H9 (cell line): ENCODE measurements at places on chromosomes 1 and 21. TPM values are rescaled to one million over a fixed set of nuclear protein-coding genes. Genes with fewer than 3 reads are reported as not detected.
A peak's percentile ranks its signal among the peaks of the same experiment; 100 is the strongest.

LUZP1 gene
- total RNA-seq, result 45.4 and 48.2 TPM in 2 replicates

ELK4 gene
- total RNA-seq, result 28.7 and 31.2 TPM in 2 replicates

- H3K4me1 ChIP-seq, result peaks cover 4% of the 10 kb centered on the region; the same call in 1 of the 2 replicates
- DNase-seq, result peak; percentile 67
- no peak overlapping the region for H3K27ac ChIP-seq
- H3K27me3 ChIP-seq, result no peaks in the 10 kb centered on the region
- H3K36me3 ChIP-seq, result no peaks in the 10 kb centered on the region
Observed at GRCh38 chr1:31955917-31956736, 18.0 kb upstream of the PTP4A2 start.

DNA sequence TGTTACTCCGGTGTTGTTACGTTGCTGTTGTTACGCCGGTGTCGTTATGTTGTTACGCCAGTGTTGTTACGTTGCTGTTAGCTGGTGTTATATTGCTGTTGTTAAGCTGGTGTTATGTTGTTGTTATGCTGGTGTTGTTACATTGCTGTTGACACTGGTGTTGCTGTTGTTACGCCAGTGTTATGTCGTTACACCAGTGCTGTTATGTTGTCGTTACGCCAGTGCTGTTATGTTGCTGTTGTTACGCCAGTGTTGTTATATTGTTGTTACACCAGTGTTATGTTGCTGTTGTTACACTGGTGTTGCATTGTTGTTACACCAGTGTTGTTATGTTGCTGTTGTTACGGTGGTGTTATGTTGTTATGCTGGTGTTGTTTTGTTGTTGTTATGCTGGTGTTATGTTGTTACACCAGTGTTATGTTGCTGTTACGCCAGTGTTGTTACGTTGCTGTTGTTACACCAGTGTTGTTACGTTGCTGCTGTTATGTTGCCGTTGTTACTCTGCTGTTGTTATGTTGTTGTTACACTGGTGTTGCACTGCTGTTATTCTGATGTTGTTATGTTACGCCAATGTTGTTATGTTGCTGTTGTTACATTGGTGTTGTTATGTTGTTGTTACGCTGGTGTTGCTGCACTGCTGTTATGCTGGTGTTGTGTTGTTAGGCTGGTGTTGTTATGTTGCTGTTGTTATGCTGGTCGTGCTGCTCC is 25.6 kb downstream of the H6PD start:
- no peaks in the 10 kb centered on the region for H3K4me1 ChIP-seq
- peak overlapping the region; percentile 6 for H3K27ac ChIP-seq
- no peak for DNase-seq

DNA sequence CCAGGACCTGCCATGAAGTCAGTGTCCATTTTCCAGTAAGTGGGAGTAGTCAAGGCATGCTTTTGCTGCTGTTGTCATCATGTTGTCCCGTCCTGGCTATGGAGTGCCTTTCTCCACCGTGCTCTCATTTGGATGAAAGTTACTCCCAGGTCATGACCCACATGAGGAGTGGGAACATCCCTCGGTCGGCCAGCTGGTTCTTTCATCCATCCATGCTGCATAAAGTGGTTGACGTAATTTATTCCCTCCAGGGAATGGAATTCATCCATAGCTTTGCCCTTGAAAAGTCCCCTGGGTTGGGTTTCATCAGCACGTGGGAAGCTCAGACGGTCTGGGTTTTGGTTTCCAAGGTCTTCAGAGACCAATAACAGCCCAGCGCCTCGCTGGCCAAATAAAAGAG is 11.6 kb downstream of the PLA2G2A start:
- DNase-seq, result no peak
- no peak overlapping the region for H3K4me3 ChIP-seq
- no peaks in the 10 kb centered on the region for H3K4me1 ChIP-seq
- H3K27ac ChIP-seq, result no peak overlapping the region
- peaks cover 4% of the 10 kb centered on the region; the same call in 1 of the 2 replicates for H3K36me3 ChIP-seq

GRCh38 chr1:62954758-62955157 is 170.8 kb downstream of the ATG4C start:
- H3K36me3 ChIP-seq, result no peaks in the 10 kb centered on the region
- peaks cover 2% of the 10 kb centered on the region; the same call in 1 of the 2 replicates for H3K4me1 ChIP-seq
- DNase-seq, result no peak

SGIP1 gene
- total RNA-seq, result 1.5 and 1.6 TPM in 2 replicates

ZFP69B gene
- 16.2 and 17.5 TPM in 2 replicates for total RNA-seq

DNA sequence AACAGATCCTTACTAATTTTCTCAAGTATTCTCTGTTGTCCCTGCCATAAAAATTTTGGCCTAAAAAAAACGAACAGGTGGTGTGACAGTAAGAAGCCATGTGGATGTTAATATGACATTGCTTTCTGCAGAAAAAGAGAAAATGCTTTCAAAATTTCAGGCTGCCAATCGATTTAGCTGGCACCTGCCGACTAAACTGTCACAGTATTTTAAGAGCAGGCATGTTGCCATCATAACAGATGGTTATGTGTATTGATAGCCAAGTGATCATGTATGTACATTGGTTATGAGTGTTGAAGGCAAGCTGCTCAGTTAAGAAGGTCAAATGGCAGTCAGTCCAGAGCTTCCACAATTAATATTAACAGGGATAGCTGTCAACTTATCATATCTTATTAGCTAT is 1017.0 kb downstream of the MRPL39 start:
- H3K4me1 ChIP-seq, result no peaks in the 10 kb centered on the region
- H3K27ac ChIP-seq, result no peak overlapping the region
- H3K27me3 ChIP-seq, result no peaks in the 10 kb centered on the region
- no peak for DNase-seq
- no peak overlapping the region for H3K4me3 ChIP-seq

LEFTY1 gene
- total RNA-seq, result 102 and 107 TPM in 2 replicates

GRCh38 chr1:48948562-48948961 is 171.9 kb upstream of the BEND5 start:
- no peak overlapping the region for H3K27ac ChIP-seq
- no peaks in the 10 kb centered on the region for H3K4me1 ChIP-seq
- peaks cover 3% of the 10 kb centered on the region for H3K36me3 ChIP-seq
- no peak for DNase-seq

DNA sequence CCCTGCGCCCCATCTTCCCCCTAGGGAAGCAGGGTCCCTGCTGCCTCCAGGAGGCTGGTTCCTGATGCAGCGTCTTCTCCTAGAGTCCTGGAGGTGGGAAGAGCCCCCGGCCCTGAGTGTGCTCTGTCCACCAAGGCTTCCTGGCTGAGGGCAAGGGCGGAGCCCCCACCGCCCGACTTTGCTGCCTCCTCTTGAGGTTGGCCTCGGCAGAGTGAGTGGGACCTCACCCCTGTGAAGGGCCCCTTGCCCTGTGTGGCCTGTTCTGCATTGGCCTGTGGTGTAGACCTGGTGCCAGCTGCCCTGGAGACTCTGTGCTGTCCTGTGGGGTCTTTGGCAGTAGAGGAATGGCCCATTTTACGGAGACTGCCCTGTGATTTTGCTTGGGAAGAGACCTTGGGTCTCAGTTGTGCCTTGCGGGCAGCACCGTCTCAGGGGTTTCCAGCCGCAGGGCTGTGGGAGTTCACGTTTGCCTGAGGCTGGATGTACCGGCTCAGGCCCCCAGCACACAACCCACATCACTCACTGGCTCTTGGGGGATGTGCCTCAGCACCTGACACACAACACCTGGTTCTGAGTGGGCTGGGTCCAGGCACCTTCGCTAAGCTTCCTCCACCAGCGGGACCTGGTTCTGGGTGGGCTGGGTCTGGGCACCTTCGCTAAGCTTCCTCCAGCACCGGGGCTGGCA is 73.6 kb downstream of the SKI start:
- no peak for DNase-seq
- peaks cover 28% of the 10 kb centered on the region for H3K36me3 ChIP-seq
- H3K4me1 ChIP-seq, result no peaks in the 10 kb centered on the region

HES4 gene
- 3.7 and 4.0 TPM in 2 replicates for total RNA-seq

DNA sequence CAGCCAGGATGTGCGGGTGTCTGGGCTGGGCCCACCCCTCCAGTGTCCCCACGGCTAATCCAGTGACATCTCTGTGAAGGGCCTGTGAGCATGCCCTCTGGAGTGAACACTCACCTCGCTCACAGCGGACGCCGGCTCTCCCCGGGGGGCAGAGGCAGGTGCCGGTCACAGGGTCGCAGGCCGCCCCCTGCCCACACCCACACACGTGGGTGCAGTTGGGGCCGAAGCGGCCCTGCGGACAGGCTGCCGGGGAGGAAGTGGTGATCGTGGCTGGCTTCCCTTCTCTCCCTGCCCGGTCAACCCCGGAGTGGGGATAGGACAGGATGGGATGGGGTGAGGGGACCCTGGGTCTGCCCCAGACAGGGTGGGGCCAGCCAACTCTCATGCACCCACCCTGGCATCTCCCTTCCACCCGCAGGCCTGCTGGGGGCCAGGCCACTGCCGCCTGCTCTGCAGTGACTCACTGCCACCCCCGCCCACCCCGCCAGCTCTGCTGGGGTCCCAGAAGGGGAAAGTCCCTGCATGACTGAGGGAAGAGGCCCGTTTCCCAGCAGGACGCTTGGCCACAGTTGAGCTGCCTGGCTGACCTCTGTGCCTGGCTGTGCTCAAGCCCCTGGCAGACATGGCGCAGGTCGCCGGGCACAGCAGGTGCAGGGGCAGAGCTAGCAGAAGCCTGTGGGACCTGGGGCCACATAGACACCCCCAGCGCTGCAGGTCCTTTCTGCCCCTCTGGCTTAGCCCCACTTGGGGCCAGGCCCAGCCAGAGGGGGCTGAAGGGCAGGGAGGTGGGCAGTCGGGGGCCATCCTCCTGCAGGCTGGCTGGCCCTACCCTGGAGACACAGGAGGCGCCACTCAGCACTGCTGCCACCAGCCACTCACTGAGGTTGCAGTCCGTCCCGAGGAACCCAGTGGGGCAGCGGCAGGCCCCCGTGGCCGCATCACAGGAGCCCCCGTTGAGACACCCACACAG is 41.6 kb downstream of the ARHGEF16 start:
- H3K4me3 ChIP-seq, result no peak overlapping the region
- H3K4me1 ChIP-seq, result no peaks in the 10 kb centered on the region
- no peaks in the 10 kb centered on the region for H3K27me3 ChIP-seq
- no peaks in the 10 kb centered on the region for H3K36me3 ChIP-seq
- H3K27ac ChIP-seq, result no peak overlapping the region

SLFNL1 gene
- total RNA-seq, result 0.11 TPM in 1 of 2 replicates, not detected in the other

ERG gene
- 0.11 and 0.18 TPM in 2 replicates for total RNA-seq

TSPEAR gene
- 1.2 and 1.3 TPM in 2 replicates for total RNA-seq

DNA sequence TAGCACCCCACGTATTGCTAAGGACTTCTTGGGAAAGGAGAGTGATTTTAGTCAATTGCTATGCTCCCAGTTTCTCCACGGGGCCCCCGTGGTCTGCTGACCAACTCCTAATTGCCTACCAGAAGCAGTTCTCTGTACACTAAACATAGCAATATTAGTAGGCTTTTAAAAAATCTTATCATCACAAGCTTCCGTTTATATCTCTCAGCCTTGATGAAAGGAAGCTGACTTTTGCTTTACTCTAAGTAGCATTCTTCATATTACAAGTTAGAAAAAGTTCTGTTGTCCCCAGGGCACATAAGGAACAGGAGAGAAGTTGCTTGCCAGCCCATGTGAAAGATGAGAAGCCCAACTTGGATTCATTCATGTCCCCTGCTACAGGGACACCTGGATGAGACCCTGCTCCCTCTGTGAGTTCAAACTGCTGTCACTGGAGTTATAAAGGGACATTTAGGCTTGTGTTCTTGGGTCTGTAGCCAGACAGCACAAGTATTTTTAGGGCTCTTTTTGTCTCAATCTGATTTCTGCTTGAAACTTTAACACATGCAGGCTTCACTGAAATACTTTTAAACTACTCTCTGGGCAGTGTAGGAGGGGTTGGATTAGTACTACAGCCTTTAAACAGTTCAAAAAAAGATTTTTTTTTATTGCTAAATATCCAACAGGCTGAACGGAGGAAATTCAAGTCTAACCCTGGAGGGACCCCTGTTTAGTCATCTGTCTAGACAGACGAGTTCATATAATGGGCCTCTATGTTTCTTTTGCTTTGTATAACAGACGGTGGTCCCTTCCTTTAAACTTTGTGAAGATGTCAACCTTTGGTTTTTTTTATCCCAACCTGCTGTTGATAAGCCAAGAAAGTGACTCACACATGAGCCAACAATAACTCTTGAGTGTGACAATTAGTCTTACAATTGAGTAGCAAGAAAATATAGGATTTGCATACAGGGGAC is 29.5 kb downstream of the TGFB2 start:
- H3K27me3 ChIP-seq, result no peaks in the 10 kb centered on the region
- H3K4me3 ChIP-seq, result no peak overlapping the region
- no peak for DNase-seq
- no peaks in the 10 kb centered on the region for H3K36me3 ChIP-seq
- no peaks in the 10 kb centered on the region for H3K4me1 ChIP-seq
- H3K27ac ChIP-seq, result no peak overlapping the region

GRCh38 chr1:42322577-42322976 is 12.5 kb downstream of the FOXJ3 start:
- H3K4me3 ChIP-seq, result no peak overlapping the region
- no peaks in the 10 kb centered on the region for H3K27me3 ChIP-seq
- H3K36me3 ChIP-seq, result no peaks in the 10 kb centered on the region
- DNase-seq, result no peak

DNA sequence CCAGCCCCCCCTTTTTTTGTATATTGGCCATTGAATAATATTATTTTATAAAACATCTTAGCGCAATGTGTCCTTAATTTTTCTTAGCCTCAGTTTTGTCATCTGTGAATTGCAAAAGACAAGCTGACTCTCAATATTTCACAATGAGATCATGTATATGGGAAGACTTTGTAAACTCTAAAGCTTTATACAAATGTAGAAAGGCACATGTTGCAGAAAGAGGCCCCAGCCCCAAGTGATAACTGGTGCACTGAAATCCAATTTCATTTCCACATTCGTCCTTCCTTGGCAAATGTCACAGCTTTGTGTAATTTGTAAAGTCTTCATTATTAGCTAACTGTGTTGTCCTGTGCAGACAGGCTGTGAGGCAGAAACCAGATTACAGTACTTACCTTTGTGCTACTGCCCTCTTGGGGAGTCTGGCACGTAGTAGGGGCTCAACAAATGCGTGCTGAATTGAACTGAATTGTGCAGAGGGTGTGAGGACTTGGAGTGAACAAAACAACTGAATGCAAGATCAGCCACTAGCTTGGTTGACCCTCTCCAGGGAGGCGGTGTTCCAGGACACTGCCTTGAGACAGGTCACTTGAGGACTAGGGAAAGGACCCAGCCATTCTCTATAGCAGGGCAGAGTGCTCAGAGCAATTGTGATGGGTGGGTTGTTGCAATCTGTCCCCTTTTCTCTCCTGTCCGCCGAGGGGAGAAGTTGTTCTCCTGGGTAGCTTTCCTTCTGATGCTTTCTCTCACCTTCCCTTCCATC is 74.6 kb downstream of the LMO4 start:
- no peaks in the 10 kb centered on the region for H3K36me3 ChIP-seq
- DNase-seq, result no peak
- no peak overlapping the region for H3K27ac ChIP-seq
- H3K4me1 ChIP-seq, result no peaks in the 10 kb centered on the region
- no peaks in the 10 kb centered on the region for H3K27me3 ChIP-seq
- no peak overlapping the region for H3K4me3 ChIP-seq

DNA sequence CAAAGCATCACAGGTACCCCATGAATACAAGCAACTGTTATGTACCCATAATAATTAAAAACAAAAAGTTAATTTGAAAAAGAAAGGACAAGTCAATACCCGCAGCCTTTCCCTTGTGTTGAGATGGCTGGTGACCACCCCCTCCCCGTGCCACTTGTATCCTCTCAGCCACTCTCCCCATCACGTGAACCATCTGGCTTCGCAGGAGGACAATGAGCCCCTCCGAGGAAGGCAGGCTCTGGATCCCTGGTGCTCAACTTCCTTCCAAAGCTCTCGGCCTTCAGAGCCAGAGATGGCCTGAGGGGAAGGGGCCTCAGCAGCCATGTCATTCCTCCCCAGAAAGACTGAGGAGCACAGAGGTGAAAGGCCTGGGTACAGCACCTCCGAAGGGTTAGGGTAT is 120.4 kb upstream of the RAB4A start:
- no peaks in the 10 kb centered on the region for H3K27me3 ChIP-seq
- H3K36me3 ChIP-seq, result no peaks in the 10 kb centered on the region
- H3K27ac ChIP-seq, result no peak overlapping the region
- DNase-seq, result peak; percentile 48
